ENCODE measurements at places on chromosomes 4 and X. TPM values are rescaled to one million over a fixed set of nuclear protein-coding genes. Genes with fewer than 3 reads are reported as not detected.

MSANTD1 gene
- 0.37 TPM for total RNA-seq

BEX1 gene
- not detected for total RNA-seq

GPRIN3 gene
- not detected for total RNA-seq

FGF5 gene
- not detected for total RNA-seq

CENPVL2 gene
- total RNA-seq, result not detected

SLC10A4 gene
- total RNA-seq, result not detected

CXXC4 gene
- not detected for total RNA-seq

GAGE1 gene
- total RNA-seq, result not detected

PPP2R2C gene
- 7.5 TPM for total RNA-seq

RNF150 gene
- total RNA-seq, result 0.44 TPM

Data from MCF 10A (cell line).